ENCODE measurements at places on chromosomes 16 and 17.

- DNase-seq: peak; percentile 74
Measured at GRCh38 chr16:27326738-27327585, 13.2 kb downstream of the IL4R start.

- no peak for DNase-seq
Measured at GRCh38 chr17:77933777-77934398, 24.6 kb upstream of the TNRC6C start.

DNA sequence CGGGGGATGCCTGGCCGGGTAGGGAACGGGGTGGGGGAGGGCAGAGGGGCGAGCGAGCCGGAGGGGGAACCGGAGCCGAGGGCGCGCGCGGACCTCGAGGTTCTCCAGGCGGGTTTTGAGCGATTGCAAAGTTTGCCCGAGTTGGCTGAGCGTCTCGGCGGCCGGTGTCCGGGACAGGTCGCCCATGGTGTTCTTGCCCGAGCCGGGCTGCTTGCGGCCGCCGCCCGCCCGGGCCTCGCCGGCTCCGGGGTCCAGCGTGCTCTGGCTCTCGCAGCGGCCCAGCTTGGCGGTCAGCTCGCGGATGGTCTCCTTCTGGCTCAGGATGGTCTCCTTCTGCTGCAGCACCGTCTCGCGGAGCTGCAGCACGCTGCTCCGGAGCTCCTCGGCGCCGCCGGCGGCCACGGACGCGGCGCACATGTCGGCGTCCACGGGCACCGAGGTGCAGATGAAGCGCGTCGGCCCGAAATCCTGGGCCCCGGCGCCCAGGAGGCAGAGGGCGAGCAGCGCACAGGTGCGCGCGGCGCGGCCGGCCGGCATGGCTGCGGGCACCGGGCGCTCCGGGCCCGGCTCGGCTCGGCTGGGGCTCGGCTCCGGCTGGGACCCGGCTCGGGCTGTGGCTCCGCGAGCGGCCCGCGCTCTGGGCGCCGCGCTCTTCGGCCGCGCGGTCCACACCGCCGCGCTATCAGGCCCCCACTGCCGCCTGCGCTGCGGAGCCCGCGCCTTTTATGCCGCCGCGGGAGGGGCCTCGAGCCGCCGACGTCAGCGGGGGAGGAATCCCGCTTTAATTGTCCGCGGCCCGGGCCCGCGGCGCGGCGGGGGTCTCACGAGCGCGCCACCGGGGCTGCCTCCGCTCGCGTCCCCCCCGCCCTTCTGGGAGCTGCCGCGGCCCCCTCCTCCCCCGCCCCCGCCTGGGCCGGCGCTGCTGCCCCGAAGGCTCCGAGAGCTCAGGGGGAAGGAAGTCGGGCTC is at the start of gene NPTX1:
NPTX1 (minus strand) TSS at position 698 of the 967 bp plus-strand sequence; CDS start at position 537, 161 bp downstream.
- DNase-seq: no peak

DNA sequence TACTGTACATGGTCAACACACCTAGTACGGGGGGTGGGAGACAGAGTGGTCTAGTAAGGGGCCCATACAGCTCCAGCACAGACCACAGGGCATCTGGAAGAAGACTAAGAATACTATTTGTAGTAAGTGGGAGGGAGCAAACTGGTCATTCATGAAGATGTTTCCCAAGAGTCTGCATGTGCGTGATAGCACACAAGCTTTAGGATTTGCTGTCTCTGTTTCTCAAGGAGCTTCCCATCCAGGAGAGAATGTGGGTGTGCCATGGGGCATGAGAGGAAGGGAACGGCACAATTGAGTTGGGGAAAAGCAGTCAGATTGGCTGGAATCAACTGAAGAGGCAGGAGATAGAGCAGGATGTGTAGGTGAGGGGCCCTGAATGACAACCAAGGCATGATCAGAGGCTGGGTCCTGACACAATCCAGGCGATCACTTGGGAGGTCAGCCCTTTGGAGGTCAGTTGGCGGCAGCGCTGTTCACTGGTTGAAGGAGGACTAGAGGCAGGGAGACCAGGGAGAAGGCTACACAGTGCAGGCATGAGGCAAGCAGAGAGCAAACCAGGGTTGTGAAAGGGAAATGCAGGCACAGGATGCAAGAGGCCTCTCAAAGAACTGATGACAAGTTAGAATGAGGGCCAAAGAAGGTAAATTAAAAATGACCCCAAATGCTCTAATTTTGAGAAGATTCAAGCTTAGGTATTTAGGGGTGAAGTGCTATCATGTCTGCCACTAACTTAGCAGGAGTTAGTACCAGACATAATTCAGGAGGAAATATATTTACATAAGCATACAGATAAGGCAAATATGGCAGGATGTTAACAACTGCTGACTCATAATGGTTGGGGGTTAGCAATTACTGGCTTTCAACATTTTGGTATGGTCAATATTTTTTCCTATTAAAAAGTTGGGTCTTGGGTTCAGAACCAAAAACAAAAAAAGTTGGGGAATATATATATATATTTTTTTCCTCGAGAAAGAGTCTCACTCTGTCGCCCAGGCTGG is 10.3 kb downstream of the UBE2O start:
- DNase-seq: no peak

DNA sequence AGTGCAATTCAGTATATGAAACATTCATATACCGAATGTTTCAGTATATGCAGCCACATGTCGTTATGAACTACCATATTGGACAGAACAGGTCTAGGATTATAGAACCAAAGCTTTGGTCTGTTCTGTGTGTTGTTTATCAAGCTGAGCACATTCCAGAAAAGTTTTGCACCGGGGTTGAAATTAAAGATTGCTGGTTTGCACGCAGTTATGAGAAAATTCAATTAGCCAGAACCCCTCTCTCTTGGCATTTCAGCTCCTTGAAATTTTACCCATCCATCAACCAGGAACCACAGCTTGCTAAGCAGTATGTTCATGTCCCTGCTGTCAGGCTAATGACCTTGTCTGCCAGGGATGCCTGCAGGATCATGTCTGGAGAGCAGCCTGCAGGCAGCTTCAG is 9.5 kb downstream of the KRT32 start:
- no peak for DNase-seq

- DNase-seq: no peak
Measured at GRCh38 chr16:63195336-63195735, 1159.1 kb upstream of the CDH8 start.

GRCh38 chr16:4404247-4404966 is 12.0 kb downstream of the CORO7 start:
- no peak for DNase-seq

- no peak for DNase-seq
Measured at GRCh38 chr17:21263376-21263775, 10.2 kb upstream of the NATD1 start.

DNA sequence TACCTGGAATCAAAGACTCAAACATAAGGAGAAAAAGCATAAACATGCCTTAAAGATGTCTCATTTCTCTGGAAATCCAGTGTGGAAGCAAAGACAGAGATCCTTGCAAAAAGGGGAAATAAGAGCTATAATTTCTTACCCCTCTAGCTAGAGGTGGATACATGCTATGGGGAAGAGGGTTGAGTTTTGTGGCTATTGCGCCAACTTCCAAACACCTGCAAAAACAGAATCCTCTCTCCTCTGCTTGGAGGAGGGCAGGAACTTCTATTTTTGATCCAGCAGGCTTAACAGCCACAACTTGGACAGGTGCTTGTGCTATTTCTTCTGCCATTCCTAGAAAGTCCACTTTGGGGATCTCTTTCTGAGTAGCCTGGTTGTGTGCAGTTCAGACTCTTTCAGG is 21.5 kb upstream of the NUDT7 start:
- DNase-seq: no peak

- peak; percentile 93 for DNase-seq
Measured at GRCh38 chr17:75848523-75849278, 4.5 kb upstream of the UNC13D start.

- DNase-seq: no peak
Measured at GRCh38 chr16:68893710-68894705, 50.7 kb downstream of the TANGO6 start.

DNA sequence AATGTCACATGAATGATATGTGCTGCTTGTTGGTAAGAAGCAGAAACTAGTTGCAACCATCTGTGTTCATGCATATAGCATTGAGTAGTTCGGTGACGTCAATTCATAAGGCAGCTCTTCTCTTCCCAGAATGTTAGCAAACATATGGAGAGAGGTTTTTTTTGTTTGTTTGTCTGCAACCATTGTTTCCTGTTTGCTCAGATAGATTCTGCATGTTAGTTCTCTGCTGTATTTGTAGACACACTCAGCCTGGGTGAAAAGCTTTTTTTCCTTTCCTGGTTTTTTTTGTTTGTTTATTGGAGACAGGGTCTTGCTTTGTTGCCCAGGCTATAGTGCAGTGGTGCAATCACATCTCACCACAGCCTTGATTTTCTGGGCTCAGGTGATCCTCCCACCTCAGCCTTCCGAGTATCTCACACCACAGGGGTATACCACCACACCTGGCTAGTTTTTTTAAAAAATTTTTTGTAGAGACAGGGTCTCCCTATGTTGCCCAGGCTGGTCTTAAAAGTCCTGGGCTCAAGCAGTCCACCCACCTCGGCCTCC is 16.7 kb downstream of the WSB1 start:
- DNase-seq: no peak

- DNase-seq: no peak
Measured at GRCh38 chr16:83972256-83973008, 4.4 kb downstream of the NECAB2 start.

DNA sequence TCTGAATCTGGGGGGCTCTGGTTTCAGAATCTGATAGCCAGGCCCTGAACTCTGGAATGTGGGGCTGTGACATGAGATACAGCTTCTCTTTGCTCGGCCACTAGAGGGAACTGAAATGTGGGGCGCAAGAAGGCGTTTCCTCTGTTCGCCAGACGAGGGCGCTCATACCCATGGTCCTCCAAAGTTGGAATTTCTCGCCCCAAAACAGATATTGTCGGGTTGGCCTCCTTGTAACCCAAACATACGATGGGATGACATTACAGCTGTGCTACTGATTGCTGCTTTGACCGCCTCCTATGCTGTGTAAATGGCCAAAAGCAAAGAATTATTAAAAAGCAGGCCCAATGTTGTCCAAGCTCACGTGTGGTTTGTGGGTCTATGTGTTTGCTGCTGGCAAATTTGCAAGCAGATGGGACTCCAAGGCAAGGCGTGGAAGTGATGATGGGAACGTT is 13.1 kb upstream of the MSI2 start:
- DNase-seq: no peak

GRCh38 chr16:78718141-78718540 is 618.7 kb downstream of the WWOX start:
- DNase-seq: no peak

- DNase-seq: no peak
Measured at GRCh38 chr17:2388020-2388682, 12.7 kb downstream of the MNT start.

GRCh38 chr16:81189100-81189664 is 49.3 kb upstream of the BCO1 start:
- DNase-seq: peak; percentile 40

DNA sequence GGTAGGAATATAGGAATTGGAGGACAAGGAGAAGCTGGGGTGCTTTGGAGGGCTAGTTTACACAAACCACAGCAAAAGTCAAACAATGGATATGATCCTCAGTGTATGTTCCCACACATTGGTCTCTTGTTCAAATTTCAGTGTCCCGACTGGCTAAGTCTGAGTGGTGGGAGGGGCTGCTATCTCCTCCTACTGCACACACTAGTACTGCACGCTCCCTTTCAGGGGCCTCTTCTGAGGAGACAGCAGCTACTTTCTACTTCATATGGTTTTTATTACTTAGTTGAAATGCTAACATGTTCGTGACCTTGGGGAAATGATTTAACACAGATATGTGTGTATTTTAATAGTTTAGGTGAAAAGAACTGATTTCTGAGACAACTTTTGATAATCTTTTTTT is 18.8 kb upstream of the KRT10 start:
- no peak for DNase-seq

GRCh38 chr16:704552-705380 is 835 bp downstream of the FBXL16 start:
- no peak for DNase-seq

DNA sequence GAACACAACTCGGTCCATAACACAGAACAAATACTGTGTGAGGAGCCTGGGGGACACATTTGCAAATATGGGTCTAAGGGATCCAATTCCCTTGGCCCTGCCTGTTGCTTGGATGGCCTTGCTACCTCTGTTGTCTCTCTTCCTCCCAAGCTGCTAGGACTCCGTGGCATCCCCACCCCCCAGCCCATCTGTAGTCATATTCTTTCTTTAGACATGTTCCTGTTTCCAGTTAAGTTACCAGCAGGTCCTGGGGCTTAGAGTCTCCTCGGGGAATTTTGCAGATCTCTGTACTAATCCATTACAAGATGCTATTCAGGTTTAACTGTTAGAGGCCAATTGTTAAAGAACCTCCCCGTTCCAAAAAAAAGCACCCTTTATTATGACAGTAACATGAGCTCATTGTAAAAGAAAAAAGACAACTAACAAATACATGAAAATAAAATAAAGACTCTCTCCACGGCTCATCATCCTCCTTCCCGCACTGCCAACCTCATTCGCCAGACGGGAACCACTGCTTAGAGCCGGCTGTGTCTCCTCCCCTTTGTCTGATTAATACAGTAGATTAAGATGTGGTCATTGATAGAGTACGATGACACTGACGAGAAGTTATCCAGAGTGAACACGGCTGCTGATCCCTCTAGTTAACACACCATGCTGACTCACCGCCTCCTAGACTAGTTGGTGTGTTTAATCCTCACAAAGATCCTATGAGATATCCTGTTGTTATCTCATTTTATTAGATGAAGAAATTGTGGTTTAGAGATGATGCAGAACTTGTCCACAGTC is 22.2 kb downstream of the HS3ST4 start:
- no peak for DNase-seq

- DNase-seq: no peak
Measured at GRCh38 chr17:74431568-74432423, at the start of gene GPRC5C. GPRC5C (plus strand) TSS chr17:74432088; CDS start chr17:74439777, 7,689 bp downstream.

GRCh38 chr17:6780886-6781285 is 4.9 kb downstream of the FBXO39 start:
- DNase-seq: no peak

DNA sequence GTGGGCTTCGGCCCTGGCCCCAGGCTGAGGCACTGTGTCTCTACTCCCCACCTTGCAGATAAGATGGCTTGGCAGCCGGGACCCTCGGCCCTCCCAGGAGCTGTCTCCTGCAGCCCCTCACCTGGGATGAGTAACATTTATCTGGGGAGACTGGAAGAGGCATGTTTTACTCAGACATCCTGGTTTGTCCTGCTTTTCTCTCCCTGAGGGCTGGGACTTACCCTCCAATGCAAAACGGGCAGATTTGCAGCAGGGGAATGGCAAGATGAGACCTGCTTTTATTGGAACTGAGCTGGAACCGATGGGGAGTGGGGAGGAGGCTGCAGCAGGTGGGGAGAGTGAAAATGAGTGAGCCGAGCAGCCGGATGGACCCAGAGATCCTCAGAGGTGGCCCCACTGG is 27.3 kb upstream of the UBE2G1 start:
- no peak for DNase-seq

GRCh38 chr17:63700528-63701455 is 867 bp upstream of the LIMD2 start:
- DNase-seq: no peak

GRCh38 chr16:84341528-84342295 is 26.6 kb upstream of the ATP2C2 start:
- no peak for DNase-seq

- no peak for DNase-seq
Measured at GRCh38 chr16:14420721-14421488, 209.2 kb downstream of the PARN start.
